ENCODE measurements at places on chromosomes 7 and 10.

DNA sequence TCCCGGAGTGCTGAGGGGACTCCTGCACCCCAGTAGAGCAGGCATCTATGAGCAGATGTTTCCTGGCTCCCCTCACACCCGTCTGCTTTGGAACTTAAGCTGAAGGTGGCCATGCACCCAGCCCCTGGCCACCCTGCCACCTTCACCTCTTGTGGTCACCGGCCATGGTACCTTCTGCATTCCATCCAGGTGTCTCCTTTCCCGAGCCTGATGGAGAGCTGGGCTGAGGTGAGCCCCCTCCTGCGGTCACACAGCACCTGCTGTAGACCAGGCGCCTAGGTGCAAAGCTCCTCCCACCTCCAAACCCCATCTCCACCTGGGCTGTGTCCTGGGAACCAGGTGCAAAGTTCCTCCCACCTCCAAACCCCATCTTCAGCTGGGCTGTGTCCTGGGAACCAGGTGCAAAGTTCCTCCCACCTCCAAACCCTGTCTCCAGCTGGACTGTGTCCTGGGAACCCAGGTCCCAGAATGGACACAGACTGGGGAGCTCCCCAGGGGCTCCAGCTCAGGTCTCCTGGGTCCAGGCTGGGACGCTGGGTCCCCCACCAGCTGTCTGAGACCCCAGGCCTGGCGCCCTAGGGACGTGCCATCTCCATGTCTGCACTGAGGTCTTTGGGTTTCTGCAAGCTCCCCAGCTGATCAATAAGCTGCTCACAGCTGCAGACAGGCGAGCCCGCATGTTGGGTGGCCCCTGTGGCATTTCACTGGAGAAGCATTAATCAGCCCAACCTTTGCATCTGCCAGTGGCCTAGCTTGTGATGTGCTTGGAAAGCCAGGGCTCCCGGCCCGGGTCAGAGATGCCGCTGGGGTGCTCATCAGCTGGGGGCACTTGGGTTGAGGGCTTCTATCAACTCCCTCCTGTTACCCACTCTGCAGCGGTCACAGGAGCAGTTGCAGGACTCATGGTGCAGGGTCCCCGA lies 61.2 kb upstream of the INPP5A start:
- DNase-seq, result no peak

- no peak for DNase-seq
Measured at GRCh38 chr7:122802301-122802751, 83.9 kb downstream of the CADPS2 start.

GRCh38 chr10:11261687-11262493 lies 244.2 kb downstream of the CELF2 start:
- no peak for DNase-seq

GRCh38 chr10:11886851-11887250 lies 63.7 kb downstream of the PROSER2 start:
- no peak for DNase-seq

GRCh38 chr10:75019370-75019769 lies 92.1 kb upstream of the SAMD8 start:
- DNase-seq, result peak; percentile 39

- no peak for DNase-seq
Measured at GRCh38 chr7:143257501-143257900, 5.7 kb upstream of the GSTK1 start.
